ENCODE measurements at places on chromosomes 6 and 20. TPM values are rescaled to one million over a fixed set of nuclear protein-coding genes. Genes with fewer than 3 reads are reported as not detected.

The CEP162 gene
- 11.5 TPM for total RNA-seq

The FAM209B gene
- 0.89 TPM for total RNA-seq

The ZSCAN23 gene
- total RNA-seq: 1.7 TPM

The CPNE5 gene
- 0.47 TPM for total RNA-seq

The OR2J3 gene
- not detected for total RNA-seq

The RALY gene
- 208 TPM for total RNA-seq

The SRF gene
- 41.9 TPM for total RNA-seq

The MMP24 gene
- total RNA-seq: not detected

The POM121L2 gene
- total RNA-seq: not detected

The IL17A gene
- total RNA-seq: 0.62 TPM

The PBOV1 gene
- not detected for total RNA-seq

Data from activated CD4-positive, alpha-beta T cell treated with anti-CD3 and anti-CD28 coated beads, Interleukin-2, amount 10 ng/mL, durations not matched to agents 7 days and 5 days (primary cell).